Tibial artery (tissue), 4 donors: ENCODE measurements at places on chromosomes 5 and 9.

DNA sequence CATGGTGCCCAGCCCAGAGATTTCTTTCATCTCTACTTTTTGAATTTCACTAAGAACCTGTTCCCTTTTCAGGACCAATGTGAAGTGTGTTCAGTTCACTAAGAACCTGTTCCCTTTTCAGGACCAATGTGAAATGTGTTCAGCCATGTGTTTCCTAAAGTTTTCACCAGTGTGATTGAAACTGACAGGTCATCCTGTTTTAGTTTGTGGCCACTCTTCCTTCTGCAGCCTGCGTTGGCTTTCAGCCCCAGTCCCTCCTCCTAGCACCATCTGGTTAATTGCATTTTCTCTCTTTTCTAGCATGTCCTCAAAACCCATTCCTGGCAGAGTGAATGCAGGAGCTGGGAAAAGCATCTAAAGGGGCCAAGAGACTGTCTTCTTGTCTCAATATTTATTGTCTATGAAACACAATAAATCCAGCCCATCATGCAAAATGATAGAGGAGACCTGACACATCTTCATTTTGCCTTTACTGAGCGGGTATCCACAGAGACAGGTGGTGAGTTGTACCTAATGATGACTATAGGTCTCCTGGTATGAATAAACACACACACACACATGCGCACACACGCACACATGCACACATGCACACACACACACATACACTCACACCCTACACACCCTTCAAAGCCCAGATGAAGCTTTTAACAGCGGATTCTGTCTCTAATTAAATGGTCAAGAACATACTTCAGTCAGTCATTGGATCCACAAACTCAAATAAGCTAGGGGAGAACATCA, 6.1 kb upstream of the PANK3 start:
- H3K36me3 ChIP-seq = no peaks in the 10 kb centered on the region
- H3K4me3 ChIP-seq = no peak overlapping the region
- no peak for DNase-seq
- peaks cover under 1% of the 10 kb centered on the region for H3K4me1 ChIP-seq
- no peak overlapping the region for H3K27ac ChIP-seq

GRCh38 chr5:108101821-108102220, 280.1 kb downstream of the FBXL17 start:
- H3K4me1 ChIP-seq = no peaks in the 10 kb centered on the region
- H3K4me3 ChIP-seq = no peak overlapping the region
- no peak overlapping the region for H3K27ac ChIP-seq
- no peaks in the 10 kb centered on the region for H3K27me3 ChIP-seq
- no peak for DNase-seq

GRCh38 chr5:1172670-1173404, 28.6 kb upstream of the SLC6A19 start:
- DNase-seq = no peak
- no peak overlapping the region for H3K27ac ChIP-seq
- H3K4me1 ChIP-seq = no peaks in the 10 kb centered on the region
- H3K4me3 ChIP-seq = no peak overlapping the region

GRCh38 chr9:97501972-97502221, 431 bp downstream of the TMOD1 start:
- no peaks in the 10 kb centered on the region for H3K36me3 ChIP-seq
- H3K4me3 ChIP-seq = peak overlapping the region; percentile 67
- no peak for DNase-seq

GRCh38 chr9:34218446-34218845, 39.6 kb downstream of the UBAP1 start:
- H3K27me3 ChIP-seq = no peaks in the 10 kb centered on the region
- H3K4me1 ChIP-seq = no peaks in the 10 kb centered on the region
- no peak overlapping the region for H3K27ac ChIP-seq
- no peak overlapping the region for H3K4me3 ChIP-seq
- DNase-seq = no peak
- H3K36me3 ChIP-seq = no peaks in the 10 kb centered on the region

- no peaks in the 10 kb centered on the region for H3K36me3 ChIP-seq
- no peak for DNase-seq
- no peak overlapping the region for H3K4me3 ChIP-seq
- no peak overlapping the region for H3K27ac ChIP-seq
Observed at GRCh38 chr9:124077915-124078572, 66.5 kb downstream of the LHX2 start.
